ENCODE measurements at places on chromosomes 2 and 18.

DNA sequence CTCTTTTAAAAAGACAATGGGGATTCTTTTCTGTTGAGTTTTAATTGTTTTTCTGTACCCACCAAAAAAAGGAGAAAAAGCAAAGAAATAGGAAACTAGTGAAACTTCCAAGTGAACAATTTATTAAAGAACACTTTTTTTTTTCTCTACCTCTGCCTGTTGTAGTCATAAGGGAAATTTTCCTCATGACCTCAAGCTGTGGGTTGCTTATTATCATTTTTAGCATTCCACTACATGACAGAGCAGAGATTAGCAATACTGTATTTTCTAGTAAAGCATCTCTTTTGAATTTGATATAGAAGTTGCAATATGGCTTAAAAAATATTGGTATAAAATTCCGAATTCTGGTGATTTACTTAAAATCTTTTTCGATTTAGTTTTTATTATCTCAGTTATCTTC is 87.9 kb upstream of the LRRTM1 start:
- no peak for DNase-seq

DNA sequence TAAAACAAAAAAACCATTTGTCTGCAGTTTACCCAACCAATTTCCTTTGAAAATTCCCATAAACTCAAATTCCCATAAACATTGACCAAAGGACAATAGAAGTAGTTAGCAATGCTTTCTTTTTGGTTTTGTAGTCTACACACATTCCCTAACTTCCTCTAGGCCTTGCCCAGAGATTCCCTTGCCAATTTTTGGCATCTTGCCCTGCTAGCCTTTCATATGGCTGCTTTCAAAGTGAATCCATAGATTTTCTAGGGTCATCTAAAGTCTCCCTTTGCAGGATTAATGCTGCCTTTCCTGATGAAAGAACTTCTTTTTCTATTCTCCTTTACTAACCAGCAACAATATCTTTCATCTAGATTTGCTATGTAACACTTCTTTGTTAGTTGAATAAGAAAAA is 33.4 kb downstream of the THSD7B start:
- DNase-seq: no peak

DNA sequence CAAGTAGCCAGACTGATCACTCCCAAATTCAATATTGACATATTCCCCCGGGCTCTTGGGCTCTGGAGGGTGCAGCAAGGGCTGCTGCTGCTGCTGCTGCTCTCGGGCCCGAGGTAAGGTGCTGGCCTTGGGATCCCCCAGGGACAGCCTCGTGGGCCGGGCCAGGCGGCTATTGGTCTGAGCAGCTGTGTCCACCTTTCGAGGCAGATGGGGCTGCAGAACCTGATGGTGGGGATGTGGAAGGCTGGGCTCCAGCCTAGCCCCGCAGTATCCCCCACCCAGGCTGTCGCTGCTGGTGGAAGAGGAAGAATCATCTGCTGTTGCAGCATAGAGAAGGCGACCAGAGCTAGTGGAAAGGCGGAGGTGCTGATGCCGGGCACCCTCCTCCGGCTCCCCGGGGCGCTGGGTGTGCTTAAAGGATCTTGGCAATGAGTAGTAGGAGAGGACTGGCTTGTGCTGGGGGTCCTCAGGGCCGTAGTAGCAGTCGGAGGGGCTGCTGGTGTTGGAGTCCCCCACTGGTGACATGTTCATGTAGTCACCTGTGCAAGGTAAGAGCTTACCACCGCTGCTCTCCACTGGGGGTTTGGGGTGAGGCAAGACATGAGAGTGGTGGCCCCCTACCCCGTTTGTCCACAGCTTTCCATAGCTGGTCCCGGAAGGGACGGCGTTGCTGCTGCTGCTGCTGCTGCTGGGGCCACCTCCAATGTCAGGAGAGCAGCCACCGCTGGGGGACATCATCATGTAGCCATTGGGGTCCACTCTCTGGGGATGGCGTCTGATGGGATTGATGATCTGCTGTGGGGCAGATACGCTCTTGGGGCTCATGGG is 3.4 kb downstream of the IRS1 start:
- DNase-seq: no peak

DNA sequence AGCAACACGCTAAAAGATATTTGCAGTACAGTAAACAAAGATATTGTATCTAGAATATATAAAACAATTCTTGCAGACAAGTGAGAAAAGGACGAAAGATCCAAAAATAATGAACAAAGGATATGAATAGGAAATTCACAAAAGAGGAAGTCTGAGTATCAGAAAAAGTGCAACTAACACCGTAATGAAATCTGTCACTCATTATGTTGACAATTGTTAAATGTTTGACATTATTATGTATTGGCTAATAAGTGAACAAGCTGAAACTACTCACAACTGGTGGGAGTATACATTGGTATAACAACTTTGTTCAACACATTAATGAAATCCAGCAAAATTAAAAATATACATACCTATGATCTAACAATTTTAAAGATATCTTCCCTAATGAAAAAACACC is 36.7 kb upstream of the ASXL3 start:
- no peak for DNase-seq

DNA sequence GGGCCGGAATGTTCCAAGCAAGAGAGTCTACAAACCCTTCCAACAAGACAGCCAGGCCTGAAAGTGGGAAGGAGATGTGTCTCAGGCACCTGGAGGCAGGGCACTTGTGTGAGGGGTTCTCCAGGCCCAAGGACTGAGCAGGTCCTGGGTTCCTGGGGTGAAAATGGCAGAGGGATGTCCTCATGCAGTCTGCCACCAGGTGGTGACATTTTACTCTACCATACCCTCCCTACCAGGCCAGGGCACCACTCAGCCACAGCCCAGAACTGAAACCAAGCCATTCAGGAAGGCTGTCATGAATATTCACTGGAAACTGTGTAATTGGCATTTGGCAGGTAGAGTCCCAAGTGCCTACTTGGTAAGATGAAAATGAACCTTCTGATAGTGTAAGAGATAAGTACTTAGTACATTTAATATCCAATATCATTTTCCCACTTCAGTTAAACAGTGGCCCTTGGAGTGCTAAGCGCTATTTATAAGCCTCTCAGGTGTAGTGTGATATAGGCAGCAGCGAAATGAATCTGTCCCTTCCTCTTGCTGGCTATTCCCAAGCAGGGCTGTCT is 185.1 kb downstream of the MYO5B start:
- DNase-seq: peak; percentile 57
